ENCODE measurements at places on chromosomes 1 and 21.

- no peak for DNase-seq
These were observed 319.2 kb downstream of the NTNG1 start for GRCh38 chr1:107460035-107460434.

DNA sequence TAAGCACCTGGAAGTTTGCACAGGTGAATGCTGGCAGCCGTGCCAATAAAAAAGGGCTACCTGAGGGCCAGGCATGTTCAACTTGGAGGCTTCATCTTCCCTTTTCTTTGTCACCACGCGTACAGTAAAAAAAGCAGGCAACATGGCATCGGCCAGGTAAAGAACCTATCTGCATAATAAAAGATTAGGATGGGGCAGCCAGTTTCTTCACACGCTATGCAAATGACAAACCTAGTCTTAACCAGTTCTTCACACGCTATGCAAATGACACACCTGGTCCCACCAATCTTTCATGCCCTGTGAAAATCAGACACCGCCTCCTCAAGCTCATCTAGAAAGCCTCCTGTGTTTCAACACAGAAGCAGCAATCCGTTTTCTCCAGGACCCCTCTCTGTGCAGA is 413.4 kb downstream of the HLX start:
- no peak for DNase-seq

- DNase-seq: no peak
These were observed 230.7 kb downstream of the RPS6KC1 start for GRCh38 chr1:213281640-213282301.

DNA sequence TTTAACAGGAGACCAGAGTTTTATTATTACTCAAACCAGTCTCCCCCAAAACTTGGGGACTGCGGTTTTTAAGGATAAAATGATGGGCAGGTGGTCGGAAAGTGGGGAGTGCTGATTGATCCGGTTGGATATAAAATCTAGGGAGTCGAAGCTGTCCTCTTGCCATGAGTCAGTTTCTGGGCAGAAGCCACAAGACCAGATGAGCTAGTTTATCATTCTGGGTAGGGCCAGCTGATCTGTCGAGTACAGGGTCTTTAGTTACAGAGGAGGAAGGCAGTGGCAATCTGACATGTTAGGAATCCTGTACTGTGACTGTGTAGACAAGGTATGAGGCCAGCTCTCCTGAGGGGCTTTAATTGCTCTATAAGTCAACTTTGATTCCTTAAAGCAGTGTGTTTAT is 22.9 kb upstream of the FOXE3 start:
- DNase-seq: no peak

GRCh38 chr1:201214886-201215285 is 24.3 kb downstream of the IGFN1 start:
- DNase-seq: no peak

- DNase-seq: no peak
These were observed 137.5 kb downstream of the TGFB2 start for GRCh38 chr1:218482683-218483082.

GRCh38 chr21:38861989-38862683 is 56.4 kb downstream of the ETS2 start:
- DNase-seq: no peak

DNA sequence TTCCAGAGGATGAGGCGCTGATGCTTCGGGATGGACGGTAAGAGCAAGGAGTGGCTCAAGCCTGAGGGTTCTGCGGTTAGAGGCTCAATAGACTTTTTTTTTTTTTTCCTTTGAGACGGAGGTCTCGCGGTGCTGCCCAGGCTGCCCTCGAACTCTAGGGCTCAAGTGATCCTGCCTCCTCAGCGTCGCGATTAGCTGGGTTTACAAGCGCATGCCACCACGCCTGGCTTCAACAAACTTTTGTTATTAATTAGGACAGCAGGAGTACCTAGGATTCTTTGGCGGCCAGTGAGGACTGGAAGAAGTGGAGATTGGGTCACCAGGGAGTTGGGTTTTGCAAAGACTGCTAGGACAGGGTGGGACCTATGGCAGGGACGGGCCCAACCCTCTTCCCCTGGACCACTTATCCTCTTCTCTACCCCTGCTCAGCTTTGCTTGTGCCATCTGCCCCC is 587 bp downstream of the SCNM1 start:
- no peak for DNase-seq

DNA sequence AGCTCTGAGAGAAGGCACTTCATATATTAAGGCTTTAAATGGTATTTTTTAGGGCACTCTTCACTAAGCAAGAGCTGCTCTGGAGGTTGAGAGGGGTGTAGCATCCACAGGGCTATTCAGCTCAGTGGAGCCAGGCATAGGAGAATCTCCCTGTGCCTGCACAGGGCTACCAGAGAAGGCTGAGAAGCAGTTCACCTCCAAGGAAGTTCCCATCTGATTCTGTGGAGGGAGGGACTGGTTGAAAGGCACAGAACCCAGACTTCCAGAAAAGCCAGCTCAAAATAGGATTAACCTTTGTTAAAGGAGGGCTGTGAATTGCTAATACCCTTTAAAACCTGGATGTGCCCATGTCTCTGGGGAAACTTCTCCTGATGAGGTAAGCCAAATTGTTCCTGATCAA is 304.5 kb downstream of the TTLL7 start:
- DNase-seq: no peak

DNA sequence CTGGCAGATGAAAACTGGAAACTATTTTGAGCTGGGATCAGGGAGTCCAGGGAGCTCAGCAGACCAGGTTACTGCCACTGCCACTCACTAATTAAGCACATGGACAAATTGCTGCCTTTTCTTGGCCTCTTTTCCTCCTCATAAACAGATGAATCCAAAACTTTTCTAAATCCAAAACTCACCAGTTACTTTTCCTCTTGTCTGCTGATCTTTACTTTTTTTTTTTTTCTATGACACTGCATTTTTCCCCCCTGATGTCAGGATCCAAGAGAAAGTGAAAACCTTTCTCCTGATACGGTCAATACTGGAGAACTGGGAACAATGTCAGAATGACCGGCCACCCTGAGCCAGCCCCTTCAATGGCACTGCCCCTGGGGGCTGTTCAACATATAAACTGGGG is 405.8 kb downstream of the DUSP10 start:
- DNase-seq: no peak

- no peak for DNase-seq
These were observed 21.1 kb downstream of the PRXL2B start for GRCh38 chr1:2607641-2608091.

GRCh38 chr1:22553991-22554522 is 9.2 kb upstream of the EPHA8 start:
- no peak for DNase-seq

DNA sequence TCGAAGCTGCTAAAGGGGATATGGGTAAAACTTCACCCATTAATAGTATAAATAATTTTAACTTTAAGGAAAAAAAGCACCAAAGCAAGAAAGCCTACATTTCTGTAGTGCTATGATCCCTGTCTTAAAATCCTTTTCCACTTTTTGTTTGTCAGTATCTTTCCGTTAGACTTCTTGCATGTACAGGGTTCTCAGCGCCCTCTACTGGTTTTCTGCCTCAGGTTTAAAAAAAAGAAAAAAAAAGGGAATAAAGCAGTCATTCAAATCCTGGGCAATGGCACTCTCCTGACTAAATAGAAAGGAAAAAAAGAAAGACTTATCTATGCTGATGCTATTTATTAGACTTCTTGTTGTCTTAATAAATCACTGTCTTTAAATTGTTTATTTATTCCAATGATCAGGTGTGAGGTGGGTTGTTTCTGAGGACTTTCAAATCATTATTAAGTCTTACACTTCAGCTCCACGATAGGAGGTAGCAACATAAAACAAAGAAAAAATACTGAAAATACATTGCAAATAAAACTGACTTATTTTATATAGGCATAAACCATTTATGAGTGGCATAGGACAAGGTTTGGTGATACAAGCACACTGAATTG is 475.4 kb upstream of the NR5A2 start:
- DNase-seq: no peak

- no peak for DNase-seq
These were observed 39.0 kb downstream of the LRRC71 start for GRCh38 chr1:156959414-156959813.

- DNase-seq: no peak
These were observed 5.4 kb upstream of the ZNF281 start for GRCh38 chr1:200415227-200415626.

- no peak for DNase-seq
These were observed 15.1 kb downstream of the KIAA1614 start for GRCh38 chr1:180927841-180928240.

DNA sequence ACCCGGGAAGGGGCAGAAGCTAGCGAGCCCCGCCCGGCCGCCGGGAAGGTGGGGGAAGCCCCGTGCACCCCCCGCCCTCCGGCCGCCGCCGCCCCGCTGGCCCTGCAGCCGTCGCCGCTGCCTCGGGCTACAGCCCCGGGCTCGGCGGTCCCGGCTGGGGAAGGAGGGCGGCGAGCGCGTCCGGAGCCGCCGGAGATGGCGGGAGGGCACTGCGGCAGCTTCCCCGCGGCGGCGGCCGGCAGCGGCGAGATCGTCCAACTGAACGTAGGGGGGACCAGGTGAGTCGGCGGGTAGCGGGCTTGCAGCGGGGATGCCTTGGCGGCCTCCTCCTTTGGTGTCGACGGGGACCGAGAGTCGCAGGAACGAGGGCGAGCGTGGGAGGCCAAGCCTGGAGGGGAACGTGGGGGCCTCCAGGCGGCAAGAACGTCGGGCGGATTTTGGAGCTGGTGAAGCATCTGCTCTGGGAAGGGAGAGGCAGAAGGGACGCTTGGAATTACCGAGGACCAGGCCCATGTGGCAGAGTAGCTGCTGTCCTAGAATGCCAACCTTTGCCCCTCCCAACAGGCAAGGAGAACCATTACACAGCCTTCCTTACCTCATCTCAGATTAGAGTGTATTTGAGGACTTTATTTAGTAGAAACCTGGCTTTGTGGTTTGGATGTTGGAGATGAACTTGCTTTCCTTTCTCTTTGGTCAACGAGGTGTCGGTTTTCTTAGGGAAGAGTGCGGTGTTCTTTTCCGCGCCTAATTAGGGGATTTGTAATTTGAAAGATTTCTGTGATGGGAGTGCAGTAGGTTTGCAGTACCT is 591 bp downstream of the KCTD3 start:
- peak; percentile 14 for DNase-seq

- DNase-seq: no peak
These were observed 86.4 kb downstream of the LAMC2 start for GRCh38 chr1:183272390-183272848.

- no peak for DNase-seq
These were observed 123.0 kb downstream of the PEX14 start for GRCh38 chr1:10597492-10598388.

- DNase-seq: no peak
These were observed 195.4 kb downstream of the LMX1A start for GRCh38 chr1:165161130-165161529.

- no peak for DNase-seq
These were observed 171.4 kb downstream of the CAMTA1 start for GRCh38 chr1:6956488-6957159.

- no peak for DNase-seq
These were observed 6.8 kb downstream of the BSND start for GRCh38 chr1:55005351-55006140.
